ENCODE measurements at places on chromosomes 7 and 10.

DNA sequence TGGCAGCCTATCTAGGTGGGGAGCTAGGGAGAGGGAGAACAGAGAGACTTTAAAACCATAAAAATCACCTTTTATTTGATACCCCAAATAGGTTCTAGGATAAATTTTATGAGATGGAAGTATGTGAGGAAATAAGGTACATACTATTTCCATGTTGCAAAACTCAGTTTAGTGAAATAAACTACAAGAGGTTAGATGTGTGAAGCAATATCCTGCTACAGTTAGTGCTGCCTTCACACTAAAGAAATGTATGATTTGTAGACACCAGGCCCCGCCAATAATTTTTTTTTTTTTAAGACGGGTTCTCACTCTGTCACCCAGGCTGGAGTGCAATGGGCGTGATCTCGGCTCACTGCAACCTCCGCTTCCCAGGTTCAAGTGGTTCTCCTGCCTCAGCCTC is 34.4 kb upstream of the RSBN1L start:
- no peak for DNase-seq

GRCh38 chr7:155520114-155520513 is 26.2 kb downstream of the CNPY1 start:
- no peak for DNase-seq

DNA sequence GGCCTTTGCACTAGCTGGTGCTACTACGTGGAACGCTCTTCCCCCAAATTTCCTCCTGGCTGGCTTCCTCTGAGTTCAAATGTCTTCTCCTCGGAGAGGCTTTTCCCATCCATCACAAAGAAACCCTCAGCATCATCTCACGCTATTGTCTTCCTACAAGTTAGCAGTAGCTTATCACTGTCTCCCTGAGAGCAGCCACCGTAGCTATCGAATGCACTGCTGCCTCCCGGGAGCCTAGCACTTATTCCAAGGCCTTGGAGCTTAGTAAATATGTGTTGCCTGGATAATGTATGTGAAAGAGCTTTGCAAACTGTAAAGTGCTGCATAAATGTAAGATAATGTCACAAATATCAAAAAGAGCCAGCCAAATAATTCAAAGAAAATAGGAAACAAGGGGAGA is 124.4 kb downstream of the KCNMA1 start:
- DNase-seq: no peak

DNA sequence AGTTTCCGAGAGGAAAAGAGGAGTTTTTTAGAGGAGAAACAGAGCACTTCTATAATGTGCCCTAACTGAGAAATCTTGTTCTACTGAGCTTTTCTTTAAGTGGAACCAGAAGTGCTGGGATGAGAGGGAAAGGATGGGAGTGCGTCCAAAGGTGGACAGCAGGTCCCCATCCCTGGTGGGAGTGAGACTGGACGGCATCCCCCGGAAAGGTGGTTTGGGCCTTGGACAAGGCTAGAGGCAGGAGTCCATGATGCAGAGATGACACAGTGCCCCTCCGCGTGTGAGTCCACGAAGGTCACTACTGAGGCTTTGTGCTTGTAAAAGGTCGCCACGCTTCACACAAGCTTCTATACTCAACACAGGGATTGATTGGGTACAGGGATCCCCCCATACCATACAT is 6.1 kb upstream of the EN2 start:
- no peak for DNase-seq

GRCh38 chr10:79133416-79133815 is 64.7 kb downstream of the ZMIZ1 start:
- DNase-seq: no peak

DNA sequence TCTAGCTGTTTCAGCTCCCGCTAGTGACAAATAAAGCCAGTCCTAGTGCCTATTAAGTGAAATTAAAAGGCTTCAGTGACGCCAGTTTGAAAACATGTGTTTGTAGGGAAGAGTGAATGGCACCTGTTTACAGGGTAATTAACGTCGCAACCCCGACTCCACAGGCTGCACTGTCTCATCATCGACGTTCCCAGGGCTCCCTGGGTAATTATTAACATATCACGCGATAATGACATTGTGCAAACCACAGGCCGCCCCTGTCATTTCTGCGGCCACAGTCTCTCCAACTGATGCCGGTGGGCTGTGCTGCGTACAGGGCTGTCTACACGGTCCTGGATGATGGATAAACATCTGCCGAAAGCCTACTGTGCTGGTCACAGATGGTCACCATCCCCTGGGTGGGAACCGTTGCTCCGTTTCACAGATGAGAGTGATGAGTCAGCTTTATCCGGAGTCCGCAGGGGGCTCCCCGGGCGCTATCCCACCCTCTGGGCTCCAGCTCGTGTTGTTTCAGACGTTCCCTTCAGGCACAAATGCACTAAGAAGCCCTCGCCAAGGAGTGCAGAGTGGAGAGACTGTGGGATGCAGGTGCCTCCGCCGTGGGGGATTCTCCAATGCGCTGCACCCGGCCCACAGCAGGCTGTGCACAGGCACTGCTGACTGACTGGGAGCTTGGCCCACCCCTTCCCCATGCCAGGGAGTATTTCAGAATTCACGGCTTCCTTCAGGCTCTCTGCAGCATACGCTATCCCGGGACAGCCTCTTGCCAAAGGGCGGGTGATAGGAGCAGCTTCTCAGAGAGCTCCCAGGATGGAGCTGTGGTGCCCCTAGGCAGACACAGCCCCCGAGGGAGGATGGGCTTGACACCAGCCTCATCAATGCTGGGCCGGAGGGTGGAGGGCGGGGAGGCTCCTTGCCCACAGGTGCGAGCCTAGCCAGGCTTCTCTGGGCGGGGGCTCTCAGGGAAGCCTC is 491.8 kb upstream of the FOXK1 start:
- DNase-seq: no peak

DNA sequence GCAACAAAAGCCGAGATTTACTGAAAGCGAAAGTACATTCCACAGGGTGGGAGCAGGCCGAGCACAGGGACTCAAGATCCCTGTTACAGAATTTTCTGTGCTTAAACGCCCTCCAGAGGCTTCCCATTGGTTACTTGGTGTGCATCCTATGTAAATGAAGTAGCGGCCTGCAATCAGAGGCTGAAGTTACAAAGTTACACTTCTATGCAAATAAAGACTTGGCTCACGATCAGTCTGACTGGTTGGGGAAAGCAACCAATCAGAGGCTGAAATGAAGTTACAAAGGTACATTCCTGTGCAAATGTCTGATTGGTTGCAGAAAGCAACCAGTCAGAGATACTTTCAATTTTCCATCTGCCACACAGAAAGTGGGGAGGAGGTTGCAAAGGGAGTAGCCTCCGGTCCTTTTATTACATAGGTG is 4.1 kb downstream of the ACBD7 start:
- DNase-seq: no peak

- no peak for DNase-seq
These were observed 212.2 kb downstream of the PCLO start for GRCh38 chr7:82950436-82950835.

DNA sequence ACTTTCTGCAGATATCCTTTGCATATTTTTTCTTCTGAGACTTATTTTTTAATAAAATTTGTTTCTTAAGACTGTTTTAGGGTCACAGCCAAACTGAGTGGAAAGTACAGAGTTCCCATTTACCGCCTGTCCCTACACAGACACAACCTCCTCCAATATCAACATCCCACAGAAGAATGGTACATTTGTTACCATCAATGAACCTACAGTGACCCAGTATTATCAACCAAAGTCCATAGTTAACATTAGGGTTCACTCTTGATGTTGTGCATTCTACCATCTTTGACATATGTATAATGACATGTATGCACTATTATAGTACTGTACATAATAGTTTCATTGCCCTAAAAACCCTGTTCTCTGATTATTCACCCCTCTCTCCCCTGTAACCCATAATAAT is 14.6 kb upstream of the REEP3 start:
- DNase-seq: no peak

DNA sequence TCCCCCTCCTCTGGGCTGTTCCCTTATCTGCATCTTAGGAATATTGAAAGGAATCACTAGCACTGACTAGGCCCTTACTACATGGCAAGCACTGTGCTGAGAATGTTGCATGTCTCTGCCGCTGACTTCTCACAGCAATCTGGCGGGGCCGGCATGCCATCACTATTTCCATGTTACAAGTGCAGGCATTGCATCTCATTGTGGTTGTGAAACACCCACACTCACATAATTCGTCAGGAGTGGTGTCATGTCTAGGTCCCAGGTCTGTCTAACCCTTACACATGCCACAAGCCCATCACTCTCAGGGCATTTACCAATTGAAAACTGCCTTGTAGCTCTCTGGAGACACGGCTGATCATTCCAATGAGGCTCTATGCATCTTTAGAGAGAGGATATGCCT is 8.5 kb upstream of the IL2RA start:
- no peak for DNase-seq

GRCh38 chr7:154844499-154844898 is 158.4 kb downstream of the PAXIP1 start:
- no peak for DNase-seq

- DNase-seq: no peak
These were observed 212.8 kb downstream of the PTEN start for GRCh38 chr10:88076027-88076880.

DNA sequence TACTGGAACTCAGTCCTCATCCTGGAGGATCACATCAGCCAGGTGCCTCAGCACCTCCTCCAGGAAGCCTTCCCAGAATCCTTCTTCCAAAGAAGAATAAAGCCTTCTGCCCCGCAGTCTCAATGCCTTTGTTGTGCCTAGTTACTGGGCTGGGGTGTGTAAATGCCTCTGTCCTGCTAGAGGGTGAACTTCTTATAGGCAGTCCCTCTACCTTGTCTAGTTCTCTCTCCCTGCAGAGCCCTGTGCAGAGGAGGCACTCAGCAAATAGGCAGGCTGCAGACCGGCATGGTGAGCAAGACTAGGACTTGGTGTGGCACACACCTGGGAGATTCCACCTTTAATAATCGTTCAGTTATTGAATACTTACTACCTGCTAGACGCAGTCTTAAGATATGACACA is 104.7 kb upstream of the PCBD1 start:
- no peak for DNase-seq

DNA sequence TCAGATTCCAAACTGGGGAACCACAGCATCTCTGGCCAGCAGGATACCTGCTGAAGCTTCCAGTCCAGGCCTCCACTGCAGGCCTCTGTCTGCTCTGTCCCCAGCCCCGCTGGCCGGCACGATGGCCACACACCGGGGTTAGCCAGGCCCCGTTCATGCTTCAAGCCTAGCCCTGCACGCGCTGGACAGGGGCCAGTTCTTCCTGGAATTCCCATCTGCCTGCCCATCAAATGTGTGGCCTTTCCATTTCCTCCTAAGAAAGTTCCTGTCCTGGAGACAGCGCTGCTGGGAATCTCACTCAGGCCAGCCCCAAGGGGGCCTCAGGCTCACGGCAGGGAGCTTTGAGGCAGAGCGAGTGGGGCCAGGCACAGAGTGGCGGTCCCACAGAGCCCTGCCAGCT is 18.0 kb downstream of the SH2B2 start:
- no peak for DNase-seq

GRCh38 chr7:120272701-120273475 is at the start of gene KCND2:
Gene KCND2 (plus strand): TSS chr7:120273175.
- DNase-seq: no peak

DNA sequence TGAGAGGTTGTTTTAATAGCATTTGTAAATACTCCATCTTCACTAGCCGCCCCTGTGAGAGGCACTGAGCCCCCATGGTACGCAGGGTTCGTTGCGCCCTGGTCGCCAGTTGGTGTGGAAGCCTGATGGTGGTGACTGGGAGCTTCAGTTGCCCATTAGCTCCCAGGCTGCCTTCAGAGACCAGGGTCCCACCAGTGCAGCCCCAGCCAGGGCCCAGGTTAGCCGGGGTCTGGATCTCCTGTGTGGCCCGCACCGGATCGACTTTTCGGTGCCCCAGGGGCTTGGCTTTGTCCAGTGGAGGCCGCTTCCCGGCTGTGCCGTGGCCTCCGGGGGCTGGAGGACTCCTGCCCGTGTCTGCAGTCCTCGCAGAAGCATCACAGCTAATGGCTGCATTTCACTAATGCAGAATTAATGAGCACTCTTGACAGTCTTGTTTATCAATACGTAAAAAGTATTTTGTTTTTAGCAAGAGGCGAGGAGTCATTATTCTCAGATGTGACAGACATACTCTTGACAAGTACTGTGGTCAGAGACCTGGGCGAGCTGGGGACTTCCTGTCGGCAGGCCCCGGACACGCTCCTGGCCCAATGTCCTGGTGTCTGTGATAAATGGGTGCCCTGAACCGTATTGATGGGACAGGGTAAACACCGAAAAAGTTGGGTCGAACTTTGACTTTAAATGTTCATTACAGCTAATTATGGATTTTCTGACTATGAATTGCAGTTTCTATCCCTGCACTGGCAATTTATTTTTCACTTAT is 99.8 kb downstream of the NKX6-2 start:
- DNase-seq: no peak

DNA sequence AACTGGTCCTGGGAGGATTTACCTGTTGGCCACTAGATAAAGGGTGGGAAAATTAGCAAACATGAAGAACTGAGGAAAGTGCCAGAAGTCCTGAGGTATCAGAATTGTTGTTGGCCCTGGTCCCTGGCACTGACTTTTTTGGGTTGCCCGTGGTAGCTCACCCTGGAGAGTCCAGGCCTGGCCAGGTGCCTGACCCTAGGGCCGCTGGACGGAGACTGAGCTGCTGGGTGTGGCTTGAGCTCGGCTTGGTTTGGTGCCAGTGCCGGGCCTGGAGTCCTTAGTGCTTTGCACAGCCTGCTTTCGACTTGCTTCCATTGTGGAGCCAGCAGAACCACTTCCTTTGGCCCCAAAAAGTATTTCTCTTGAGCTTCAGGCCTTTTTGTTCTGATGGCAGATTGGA is 12.9 kb downstream of the MDH2 start:
- no peak for DNase-seq

- no peak for DNase-seq
These were observed 29.0 kb downstream of the PRPF18 start for GRCh38 chr10:13615650-13616300.

GRCh38 chr7:115260381-115260780 is 338.5 kb downstream of the MDFIC start:
- no peak for DNase-seq

All from HS-27A (cell line).